ENCODE measurements at places on chromosomes 3 and 15.

GRCh38 chr3:147652651-147653366 lies 243.6 kb downstream of the ZIC1 start:
- DNase-seq = no peak

GRCh38 chr3:72092778-72093177 lies 307.8 kb upstream of the PROK2 start:
- DNase-seq = no peak

DNA sequence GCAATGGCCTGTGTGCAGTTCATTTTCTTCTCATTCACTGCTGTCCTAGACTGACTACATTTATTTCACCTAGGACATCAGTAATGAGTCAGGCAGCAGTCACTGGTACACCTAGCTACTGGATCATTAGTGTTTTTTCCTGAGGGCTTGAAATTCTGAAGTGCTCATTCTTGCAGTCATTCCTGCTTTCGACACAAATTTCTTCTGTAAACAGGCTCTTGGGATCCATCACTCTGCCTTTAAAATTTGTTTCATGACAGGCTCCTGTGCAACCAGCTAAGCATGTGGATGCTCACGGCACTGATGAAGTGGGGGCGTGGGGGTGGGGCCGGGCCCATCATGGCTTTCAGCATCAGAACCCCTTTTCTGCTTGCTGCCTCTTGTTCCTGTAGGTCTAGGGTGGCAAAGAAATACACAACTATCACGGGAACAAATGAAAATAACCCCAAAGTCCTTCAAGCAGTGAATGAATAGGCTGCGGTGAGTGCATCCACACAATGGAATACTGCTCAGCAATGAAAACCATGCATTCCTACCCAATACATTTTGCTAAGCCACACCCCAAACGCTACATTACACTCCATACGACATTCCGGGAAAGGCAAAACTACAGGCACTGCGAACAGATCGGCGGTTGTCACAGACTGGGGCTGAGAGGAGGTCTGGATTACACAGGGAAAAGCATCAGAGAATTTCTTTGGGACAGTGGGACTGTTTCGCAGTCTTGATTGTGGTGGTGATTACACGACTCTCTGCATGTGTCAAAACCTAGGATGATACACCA lies 9.3 kb upstream of the MELTF start:
- DNase-seq = no peak

- DNase-seq = no peak
Measured at GRCh38 chr3:9690451-9691450, 12.9 kb upstream of the CPNE9 start.

GRCh38 chr3:185215873-185216606 lies 37.8 kb downstream of the EHHADH start:
- no peak for DNase-seq

GRCh38 chr3:13049400-13049799 lies 23.8 kb downstream of the IQSEC1 start:
- DNase-seq = no peak

- DNase-seq = no peak
Measured at GRCh38 chr15:76802411-76802810, 102.7 kb downstream of the SCAPER start.

GRCh38 chr15:77607111-77607893 lies 25.4 kb downstream of the LINGO1 start:
- DNase-seq = no peak

- no peak for DNase-seq
Measured at GRCh38 chr15:84079885-84080777, 155.4 kb upstream of the GOLGA6L4 start.

DNA sequence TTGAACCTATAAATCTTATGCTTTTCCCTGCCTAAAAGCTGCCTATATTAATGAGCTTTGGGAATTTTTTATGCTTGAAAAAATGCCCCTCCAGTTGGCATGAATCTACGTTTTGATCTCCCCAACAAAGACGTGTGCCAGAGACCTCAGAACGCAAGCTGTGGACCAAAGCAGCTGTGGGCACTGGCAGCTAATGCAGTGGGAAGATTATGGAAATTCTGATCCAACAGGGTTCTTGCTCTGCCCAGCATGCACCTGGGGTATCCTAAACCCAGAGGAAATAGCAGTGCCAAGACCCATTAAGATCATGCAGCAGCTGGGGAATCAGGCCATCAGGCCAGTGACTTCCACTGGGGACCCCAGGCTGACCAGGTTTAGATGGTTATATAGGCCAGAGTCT lies 423.0 kb downstream of the ZBBX start:
- DNase-seq = no peak

GRCh38 chr3:177377166-177377565 lies 179.9 kb upstream of the TBL1XR1 start:
- DNase-seq = no peak

- DNase-seq = no peak
Measured at GRCh38 chr3:79086514-79086913, 681.3 kb downstream of the ROBO1 start.

- no peak for DNase-seq
Measured at GRCh38 chr3:101819649-101820206, 29.6 kb upstream of the NFKBIZ start.

DNA sequence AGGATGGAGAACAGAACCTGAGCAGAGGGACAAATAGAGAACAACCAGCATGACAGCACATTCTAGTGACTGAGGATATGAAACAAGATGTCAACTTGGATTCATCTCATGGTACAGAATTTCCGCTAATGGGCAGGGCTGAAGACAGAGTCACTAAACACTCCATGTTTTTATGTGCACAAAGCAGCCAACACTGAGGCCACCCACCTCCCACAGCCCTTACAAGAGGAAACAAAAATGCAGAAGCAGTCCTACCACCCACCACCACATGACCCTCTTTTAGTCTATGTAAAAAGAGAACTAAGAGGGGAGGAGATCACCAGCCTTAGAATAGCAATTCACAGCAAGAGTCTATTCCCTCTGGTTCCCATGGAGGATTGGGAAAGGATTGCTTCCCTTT lies 131.4 kb upstream of the UBE2E2 start:
- DNase-seq = no peak

DNA sequence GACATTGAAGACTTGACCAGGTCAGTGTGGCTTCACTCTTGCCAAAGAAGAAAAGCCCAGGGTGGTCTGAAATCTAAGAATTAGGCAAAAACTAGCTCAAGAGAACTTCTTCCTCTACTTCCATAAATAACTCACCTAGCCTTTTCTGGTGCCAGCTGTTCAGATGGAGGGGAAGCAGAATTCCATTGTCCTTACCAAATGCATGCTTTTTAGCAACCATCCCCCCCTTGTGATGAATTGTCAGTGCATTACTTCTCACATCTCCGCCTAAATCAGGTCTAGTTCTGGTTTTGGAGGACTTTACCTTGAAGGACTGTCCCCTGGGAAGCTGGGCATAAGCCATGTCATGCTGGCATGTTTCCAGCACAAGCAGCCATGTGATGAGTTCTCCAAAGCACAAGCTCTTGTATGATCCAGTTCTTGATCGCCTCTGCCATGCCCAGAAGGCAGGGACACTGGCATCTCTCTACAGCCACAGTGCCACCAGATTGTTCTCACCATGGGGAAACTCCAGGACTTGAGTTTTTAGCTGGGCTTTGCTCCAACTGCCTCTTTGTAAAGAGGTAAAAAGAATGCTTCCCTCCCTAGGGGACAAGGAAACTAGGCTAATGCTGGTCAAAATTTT lies 96.4 kb upstream of the IL12A start:
- no peak for DNase-seq

DNA sequence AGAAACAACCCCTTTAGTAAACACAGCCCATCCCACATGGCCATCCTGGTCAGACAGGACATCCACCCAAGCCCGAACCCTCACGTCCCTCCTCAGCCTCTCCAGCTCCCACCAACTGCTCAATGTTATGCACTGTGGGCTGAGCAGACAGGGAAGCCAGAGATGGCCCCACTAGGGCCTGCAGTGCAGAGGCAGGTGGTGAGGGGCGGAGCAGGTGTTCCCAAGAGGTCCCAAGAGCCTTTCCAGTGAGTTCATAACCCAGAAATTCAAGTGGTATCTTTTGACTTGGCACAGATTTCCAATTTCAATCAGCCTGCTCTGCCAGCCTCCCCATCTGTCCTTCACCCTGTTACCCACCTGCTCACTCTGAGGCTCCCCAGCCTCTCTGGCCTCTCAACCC lies 130.3 kb downstream of the LIPC start:
- DNase-seq = no peak

DNA sequence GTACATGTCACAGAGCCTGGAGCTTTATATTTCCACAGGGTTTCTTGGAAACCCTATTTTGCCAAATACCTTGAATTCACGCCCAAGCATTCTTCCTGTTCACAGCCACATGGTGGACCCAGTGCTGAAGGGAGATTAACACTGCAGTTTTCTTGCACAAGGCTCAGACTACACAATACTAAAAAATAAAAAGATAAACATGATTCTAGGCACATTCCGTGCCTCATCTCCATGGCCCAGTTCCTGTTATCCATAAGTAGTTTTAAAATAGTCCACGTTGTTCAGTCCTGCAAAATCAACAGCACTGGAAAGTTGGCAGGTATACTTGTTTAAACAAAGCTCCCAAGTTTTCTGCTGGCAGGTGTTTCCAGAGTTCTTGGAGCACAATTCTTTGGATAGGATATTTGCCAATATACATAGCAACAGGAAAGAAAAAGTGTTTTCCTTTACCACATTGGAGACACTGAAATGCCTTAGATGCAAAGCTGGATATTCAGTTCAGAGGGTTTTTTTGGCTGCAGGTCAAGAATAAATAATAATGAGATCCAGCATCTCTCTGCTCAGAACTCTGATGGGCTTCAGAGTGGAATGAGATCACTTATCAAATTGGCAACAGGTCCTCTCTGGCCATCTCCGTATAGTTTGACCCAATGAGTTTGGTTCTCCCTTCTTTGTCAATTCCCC lies 88.1 kb upstream of the TGFBR2 start:
- no peak for DNase-seq

- DNase-seq = no peak
Measured at GRCh38 chr15:68045289-68046265, 8.5 kb upstream of the PIAS1 start.

GRCh38 chr3:11634081-11634635 lies 9.6 kb downstream of the VGLL4 start:
- no peak for DNase-seq

DNA sequence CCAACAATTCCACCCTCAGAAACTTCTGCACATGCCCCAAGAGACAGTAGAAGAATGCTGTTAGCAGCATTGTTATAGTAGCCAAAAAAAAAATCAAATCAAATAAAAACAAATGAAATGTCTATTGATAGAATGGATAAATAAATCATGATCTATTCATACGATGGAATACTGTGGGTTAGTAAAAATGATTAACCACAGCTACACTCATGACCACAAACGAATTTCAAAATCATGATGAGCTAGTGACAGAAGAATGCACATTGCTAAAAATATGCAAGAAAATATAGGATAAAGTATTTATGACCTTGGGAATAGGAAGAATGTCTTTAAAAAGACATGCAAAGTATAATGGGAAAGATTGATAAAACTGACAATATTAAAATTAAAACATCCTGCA lies 57.5 kb upstream of the ACAN start:
- no peak for DNase-seq

GRCh38 chr3:110938629-110939028 lies 133.0 kb upstream of the NECTIN3 start:
- no peak for DNase-seq

GRCh38 chr15:78374436-78375393 lies 34.6 kb downstream of the CRABP1 start:
- no peak for DNase-seq

DNA sequence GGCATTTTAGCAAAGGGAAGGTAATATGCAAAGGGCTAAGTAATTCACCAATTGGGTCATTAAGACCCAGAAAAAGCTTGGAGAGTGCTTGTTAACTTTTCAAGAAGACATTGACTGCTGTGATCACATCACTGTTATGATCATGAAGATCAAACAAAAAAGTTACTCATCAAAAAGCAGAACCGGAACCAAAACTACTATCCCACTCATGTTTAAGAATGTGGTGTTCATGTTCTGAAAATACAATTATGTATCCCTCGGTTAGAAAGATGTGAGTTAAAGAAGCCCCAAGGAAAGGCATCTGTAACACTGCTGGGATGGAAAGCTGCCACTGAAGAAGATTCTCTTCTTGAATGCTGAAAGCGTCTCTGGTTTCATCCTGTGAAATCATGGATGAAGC lies 32.6 kb downstream of the BBX start:
- no peak for DNase-seq

- no peak for DNase-seq
Measured at GRCh38 chr3:58117561-58118181, 93.1 kb downstream of the DNASE1L3 start.

GRCh38 chr3:152524198-152525140 lies 255.7 kb downstream of the MBNL1 start:
- no peak for DNase-seq

DNA sequence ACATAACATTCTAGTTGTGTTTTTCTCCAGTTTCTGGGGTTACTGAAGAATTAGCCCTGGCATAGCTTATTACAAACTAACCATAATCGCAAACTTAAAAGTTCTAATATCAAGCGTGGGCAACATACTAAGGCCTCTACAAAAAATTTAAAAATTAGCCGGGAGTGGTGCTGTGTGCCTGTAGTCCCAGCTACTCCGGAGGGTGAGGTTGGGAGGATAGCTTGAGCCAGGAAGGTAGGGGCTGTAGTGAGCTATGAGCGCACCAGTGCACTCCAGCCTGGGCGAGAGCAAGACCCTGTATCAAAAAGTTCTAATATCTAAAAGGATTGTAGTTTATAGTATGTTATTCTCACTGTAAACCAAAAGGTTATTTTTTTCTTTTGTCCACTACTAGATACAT lies 1.1 kb downstream of the OIP5 start:
- no peak for DNase-seq

GRCh38 chr15:48721061-48721810 lies 75.7 kb upstream of the FBN1 start:
- DNase-seq = no peak

DNA sequence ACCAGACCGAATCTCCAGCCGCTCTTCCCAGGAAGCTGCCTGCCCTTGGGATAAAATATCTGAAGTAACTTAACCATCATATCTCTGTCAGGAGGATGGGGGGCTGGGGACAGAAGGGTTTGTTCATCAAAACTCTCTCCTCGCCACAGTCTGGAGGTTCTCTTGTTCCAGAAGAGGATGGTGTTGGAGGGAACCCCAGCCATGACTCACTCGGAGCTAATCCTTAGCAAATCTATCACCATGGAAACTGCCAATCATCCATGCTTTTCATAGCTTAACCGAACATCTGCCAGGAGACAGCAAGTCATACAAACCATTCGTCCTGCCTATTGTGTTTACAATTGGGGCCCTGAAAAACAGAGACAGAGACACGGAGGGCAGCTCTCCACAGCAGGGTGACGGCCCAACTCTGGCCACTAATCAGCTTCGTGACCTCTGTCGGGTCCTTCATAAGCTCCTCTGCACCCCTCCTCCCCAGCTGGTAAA lies 73.8 kb upstream of the HEG1 start:
- DNase-seq = no peak

GRCh38 chr15:88230823-88231222 lies 25.7 kb downstream of the NTRK3 start:
- no peak for DNase-seq

All from cortex of kidney (tissue), 1 donor.